ENCODE measurements at places on chromosomes 12 and 14.

DNA sequence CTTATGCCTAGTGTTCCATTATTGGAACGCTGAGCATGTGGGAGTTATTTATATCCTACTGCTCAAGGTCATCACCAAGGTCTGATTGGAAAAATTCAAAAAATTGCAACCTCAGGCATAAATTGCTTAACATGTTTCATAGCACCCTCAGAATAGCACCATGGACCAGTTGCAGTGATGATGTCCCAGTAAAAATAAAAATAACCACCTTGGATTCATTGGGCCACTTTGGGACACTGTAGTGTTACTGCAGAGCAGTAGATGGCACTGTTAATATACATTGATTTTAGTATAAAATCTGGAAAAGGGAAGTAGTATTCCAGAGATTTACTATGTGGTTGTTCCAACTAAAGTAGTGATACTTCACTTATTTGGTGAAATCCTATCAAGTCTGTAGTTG, 31.0 kb upstream of the PTCSC3 start:
- DNase-seq: no peak

- no peak for DNase-seq
These were observed 37.5 kb upstream of the DDX11 start for GRCh38 chr12:31035967-31036665.

DNA sequence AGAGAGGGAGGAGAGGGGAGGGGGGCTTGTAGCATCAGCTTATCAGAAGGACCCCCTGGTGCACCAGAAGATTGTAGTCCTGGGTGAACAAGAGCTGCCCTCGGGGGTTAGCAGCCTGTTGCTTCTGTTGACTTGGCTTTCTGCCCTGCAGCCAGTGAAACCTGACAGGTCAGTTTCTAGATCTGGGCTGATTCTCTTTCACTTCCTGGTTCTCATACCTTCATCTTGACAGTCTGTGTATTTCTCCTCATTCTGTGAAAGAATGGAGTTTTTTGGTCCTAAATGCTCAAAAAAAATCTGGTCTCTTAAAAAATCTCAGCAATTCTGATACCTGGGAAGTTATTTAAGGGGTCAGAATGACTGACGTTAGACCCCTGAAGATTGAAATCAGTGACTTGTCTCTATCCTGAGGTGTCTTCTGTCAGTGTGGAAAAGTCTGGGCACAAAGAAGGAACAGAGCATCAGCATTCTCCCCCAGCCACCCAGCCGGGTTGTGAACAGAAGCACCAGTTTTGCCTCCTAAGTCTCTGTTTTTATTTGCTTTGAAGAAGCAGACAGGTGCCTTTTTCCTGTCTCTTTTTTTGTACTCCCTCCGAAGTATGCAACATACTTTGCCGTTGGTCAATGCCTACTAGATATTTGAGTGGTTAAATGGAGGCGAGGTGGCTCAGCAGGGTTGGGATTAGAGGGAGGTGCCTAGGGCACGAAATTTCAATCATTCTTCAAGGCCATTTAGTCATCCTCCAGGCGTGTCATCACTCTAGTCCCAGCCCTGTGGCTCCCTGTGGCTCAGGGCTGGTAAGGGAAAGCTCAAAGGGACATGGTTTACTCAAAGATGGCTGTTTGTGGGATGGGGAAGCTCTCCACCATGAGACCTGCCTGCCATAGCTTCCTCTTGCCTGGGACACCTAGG, 24.0 kb downstream of the TTC9 start:
- no peak for DNase-seq

GRCh38 chr14:32417956-32418552, 89.0 kb downstream of the AKAP6 start:
- no peak for DNase-seq

DNA sequence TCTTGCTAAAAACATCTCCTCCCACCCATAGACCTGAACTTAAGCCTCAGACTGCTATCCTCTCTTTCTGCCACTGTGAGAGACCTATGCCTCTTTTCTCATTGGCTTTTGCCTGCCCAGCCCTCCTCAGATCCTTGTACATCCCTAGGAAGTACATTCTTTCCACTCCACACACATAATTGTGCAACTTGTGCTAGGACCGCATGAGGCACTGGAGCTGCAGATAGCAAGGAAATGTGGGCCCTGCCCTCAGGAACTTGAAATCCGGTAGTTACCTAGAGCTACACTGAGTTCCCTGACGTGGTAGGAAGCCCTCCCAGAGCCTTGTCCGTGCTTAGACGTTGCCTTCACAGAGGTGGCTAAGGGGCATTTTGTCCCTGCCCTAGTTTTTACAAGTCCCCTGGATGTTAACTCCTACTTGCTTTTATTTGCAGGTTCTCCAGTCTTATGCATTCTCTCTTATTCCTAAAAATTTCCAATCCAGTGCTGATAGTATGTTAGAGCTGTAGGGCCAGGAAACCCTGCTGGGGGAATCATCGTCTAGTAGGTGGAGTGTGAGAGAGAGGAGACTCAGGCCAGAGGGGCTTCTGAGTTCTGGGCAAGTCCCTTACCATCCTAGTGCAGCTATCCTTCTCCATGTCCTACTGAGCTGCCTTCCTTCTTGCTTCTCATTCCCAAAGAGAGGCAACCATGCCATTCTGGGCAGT, 41.3 kb downstream of the NTF3 start:
- DNase-seq: no peak

DNA sequence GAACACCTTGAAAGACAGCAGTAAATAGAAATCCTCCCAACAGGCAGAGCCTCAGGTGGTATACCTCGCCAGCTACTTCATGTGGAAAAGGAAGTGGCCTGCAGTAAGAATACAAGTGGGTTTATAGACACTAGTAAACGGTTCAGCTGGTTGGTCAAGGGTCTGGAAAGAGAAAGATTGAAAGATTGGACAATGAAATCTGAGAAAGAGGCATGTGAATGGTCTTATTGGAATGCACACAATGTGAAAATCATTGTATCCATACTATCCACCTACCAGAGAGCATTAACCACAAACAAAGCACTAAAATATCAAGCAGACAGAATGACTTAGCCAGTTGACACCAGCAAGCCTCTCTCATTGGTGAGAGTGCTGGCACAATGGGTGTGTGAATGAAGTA, 98.2 kb downstream of the SSPN start:
- no peak for DNase-seq

DNA sequence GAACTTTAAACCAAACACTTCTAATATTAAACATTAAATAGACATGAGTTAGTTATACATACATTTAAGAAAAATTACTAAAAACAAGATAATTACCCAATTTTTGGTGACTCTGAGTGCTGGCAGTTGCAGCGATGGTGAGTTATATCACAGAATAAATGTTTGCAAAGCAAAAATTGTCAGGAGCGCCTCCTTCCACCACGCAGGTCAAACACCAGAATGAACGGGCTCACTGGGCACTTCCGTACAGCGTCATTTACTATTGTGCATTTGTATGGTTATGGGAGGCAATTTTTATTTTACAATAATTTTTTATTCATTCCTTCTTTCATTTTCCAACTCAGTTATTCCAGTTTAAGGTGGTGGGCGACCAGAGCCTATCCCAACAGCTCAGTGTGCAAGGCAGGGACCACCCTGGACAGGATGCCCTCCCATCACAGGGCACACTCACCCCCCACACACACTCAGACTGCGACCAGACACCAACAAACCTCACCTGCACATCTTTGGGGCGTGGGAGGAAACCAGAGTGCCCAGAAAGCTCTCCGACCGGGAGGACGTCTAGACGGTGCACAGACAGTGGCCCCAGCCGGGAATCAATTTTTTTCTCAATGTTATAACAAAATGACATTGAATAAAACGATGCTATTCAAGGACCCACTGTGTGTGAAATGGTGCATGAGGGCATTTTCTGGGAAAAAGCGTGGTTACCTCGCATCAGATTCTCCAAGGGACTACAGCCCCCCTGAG, 67.2 kb downstream of the TESC start:
- peak; percentile 42 for DNase-seq

DNA sequence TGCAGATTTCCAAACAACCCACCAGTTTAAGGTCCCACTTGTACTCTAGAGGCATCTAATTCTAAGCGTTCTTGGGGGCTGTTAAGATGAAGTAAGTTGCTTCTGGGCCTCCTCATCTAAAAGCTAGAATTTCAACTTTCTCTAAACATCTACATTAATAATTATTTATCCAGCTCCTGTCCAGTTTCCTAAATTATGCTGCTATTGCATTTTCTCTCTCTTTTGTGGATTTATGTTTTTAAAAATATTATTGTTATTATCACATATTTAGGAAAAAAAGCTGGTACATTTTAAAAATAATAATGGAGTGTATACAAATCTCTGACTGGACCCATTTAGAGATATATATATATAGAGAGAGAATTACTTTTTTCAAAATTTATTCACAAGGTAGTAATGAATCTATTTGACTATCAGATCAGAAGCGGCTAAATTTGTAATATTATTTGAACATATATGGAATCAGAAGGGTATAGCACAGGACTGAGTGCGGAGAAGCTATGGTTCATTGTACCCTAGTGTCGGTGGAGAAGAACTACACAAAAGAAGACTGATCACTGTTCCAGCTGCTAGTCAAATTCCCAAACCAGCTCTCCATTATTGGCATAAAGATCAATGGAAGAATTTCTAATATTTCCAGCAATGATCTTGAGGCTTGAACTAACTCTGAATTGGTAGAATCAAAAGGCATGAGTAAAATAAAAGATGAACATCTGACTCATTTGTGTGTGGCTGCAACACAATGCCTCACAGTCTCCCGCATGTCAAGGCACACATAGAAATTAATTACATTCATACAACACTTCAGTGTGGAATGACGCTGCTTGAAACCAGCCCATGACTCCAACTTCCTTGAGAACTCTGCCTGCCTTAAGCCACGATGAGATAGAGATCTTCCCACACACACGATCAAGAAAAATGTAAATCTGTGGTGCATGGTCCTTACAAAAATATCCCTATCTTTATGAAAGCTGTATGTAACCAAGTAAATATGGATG, 433.4 kb upstream of the OR4E1 start:
- no peak for DNase-seq

DNA sequence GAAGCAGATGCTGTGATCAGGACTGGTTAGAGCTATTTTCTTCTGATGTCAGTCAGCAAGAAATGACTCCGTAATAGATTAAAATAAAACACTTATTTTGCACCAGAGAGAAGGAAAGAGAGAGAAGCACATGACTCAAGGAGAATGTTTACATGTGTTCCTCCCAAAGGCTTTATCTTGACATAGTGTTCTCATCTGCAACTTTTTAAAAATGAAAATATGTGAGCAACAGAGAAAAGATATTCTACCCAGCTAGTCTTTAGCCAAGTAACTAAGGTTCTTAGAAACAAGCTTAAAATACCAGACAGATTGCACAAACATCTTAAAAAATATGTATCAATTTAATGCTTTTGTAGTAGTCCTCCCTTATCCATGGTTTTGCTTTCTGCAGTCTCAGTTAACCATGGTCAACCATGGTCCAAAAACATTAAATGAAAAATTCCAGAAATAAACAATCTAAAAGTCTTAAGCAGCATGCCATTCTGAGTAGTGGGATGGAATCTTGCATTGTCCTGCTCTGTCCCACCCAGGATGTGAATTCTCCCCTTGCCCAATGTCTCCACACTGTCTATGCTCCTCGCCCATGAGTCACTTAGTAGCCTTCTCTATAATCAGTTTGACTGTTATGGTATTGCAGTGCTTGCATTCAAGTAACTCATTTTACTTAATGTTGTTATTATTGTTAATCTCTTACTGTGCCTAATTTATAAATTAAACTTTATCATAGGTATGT, 9.9 kb downstream of the SERPINA10 start:
- no peak for DNase-seq

DNA sequence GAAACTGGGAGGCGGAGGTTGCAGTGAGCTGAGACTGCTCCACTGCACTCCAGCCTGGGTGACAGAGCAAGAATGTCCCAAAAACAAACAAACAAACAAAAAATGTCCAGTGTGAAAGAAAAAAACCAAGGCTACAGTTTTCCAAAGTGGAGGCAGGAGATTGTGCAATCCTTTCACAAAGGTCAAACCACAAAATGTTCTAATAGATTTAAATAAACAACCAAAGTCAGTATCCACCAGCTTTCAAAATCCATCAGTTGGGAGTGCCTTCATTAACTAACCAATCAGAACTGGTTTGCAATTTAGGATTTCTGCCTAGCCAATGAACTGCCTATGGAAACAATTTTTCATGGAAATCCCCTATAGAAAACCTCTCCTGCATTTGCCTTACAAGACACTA, 52.3 kb upstream of the TRIM9 start:
- no peak for DNase-seq

DNA sequence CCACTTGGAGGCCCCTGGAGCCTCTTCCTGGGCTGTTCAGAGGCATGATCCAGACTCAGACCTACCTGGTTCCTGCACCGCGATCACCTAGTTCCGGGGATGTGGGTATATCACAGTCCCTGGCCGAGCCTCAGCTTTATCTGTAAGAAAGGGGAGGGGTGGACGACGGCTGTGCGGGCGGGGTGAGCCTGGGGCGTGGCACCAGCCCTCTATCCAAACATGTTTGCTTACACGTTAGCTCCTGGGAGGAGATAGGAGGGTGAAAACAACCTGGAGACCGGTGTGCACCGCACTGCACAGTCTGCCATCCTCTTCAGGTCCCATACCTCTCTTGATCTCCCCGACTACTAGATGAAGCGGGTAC, 1.2 kb downstream of the ANKRD9 start:
- no peak for DNase-seq

DNA sequence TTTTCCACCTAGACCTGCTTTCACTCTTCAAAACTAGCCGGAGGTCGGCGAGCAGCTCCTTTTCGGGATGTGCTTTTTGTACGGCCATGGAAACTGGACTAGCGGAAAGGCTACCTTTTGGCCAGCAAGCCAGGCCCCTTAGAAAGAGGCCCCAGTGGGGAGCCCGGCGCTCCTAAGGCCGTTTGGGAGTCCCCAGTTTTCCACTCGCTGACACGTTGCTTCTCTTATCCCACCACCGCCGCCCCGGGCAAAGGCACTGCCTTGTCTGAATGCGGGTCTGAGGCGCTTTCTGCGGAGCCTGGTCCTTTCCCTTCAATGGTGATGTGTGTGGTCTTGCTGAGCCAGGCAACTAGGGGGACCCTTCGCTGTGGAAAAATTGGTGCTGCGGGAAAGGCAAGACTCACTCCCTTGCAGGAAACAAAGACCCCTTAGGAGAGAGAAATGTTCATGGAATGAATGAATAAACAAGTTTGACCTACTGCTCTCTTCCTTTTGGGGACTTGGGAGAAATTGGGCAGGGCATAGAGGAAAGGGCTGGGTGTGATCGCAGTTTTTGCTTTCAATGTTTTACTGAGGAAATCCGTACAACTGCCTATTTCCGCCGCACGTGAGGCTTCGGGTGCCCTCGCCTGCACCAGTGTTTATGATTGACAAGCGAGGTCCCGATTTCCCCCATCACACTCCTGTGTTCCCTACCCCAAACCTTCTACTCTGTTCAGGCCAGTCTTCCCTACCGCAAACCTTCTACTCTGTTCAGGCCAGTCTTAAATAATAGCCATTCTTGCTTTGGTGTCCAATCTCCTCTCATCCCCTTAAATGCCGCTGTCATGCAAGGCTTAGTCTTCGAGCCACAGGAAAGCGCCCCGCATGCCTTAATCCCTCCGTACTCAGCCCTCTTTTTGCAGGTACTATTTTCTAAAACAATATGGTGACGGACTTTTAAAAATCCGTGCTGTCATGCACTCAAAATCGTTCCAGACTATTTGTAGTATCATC, 1.0 kb upstream of the SLC38A2 start:
- DNase-seq: peak; percentile 81

- no peak for DNase-seq
These were observed 550.8 kb upstream of the TMEM132C start for GRCh38 chr12:127716166-127716565.

GRCh38 chr12:29591140-29592020, 93.9 kb upstream of the OVCH1 start:
- no peak for DNase-seq
